Naive thymus-derived CD4-positive, alpha-beta T cell (primary cell): ENCODE measurements at places on chromosomes 11 and 22.

DNA sequence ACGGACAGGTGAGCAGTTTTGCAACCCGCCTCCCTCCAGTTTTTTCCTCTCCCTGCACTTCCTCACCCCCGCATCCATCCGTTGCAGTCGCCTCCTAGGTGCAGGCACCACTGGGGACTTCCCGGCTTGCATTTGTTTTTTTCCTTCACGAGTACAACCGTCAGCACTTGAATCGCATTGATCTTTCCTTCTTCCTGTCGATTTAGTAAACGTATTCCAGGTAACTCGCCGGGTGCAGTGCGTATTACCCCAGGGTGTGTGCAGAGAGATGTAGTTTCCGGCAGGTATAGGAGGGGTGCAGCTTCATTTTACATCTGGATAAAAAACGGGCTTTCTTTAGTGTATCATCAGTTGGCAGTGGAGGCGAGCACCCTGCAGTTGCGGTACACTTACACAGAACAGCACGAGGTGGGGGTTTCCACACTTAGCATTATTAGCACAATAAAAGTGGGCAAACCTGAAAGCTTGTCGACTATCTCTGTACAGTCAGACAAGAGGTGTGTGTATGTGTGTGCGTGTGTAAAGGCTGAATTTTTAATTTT lies at the start of gene SORL1-AS1:
Gene SORL1-AS1, minus strand, starts transcription at position 359 of the 542 bp plus-strand sequence.
- peaks cover 73% of the 10 kb centered on the region for H3K4me1 ChIP-seq
- H3K27me3 ChIP-seq, result no peaks in the 10 kb centered on the region
- no peaks in the 10 kb centered on the region for H3K36me3 ChIP-seq

GRCh38 chr11:88555829-88556202 lies 218.3 kb upstream of the CTSC start:
- no peak for DNase-seq
- no peak overlapping the region for H3K27ac ChIP-seq
- no peaks in the 10 kb centered on the region for H3K27me3 ChIP-seq
- H3K4me1 ChIP-seq, result no peaks in the 10 kb centered on the region
- no peak overlapping the region for H3K4me3 ChIP-seq

DNA sequence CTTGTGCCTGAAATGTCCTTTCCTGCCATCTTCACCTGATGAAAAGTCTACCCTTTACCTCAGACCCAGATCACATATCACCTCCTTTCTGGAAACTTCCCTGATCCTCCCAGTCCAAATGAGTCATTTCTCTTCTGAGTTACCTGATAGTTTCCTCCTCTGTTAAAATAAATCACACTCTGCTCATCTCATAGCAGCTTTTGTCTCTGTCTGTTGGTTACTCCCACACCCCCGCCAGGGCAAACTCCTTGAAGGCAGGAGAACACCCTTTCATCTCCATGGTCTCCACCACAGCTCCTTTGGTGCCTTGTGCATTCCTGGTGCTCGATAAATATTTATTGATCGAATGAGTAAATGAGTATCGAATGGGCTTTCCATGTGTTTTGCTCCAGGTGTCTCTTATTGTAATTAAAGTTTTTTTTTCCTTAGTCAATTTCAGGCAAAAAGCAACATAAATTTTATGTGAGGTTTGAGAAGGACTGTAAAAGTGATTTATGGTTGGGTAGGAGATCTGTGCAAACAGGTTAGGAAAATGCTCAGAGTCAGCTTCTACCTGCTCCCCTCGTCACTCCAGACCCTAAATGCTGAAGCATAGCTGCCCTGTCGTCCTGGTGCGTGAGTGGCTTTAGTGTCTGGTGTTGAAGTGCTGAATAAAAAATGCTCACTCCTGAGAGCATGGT lies 178.2 kb downstream of the GRIK4 start:
- no peaks in the 10 kb centered on the region for H3K27me3 ChIP-seq
- H3K27ac ChIP-seq, result no peak overlapping the region
- H3K36me3 ChIP-seq, result no peaks in the 10 kb centered on the region
- no peak overlapping the region for H3K4me3 ChIP-seq
- DNase-seq, result no peak

GRCh38 chr11:73406131-73406530 lies 29.9 kb downstream of the RELT start:
- no peaks in the 10 kb centered on the region for H3K27me3 ChIP-seq
- no peaks in the 10 kb centered on the region for H3K4me1 ChIP-seq
- DNase-seq, result no peak
- H3K36me3 ChIP-seq, result peaks cover 55% of the 10 kb centered on the region

- no peaks in the 10 kb centered on the region for H3K36me3 ChIP-seq
- H3K4me1 ChIP-seq, result no peaks in the 10 kb centered on the region
- no peak for DNase-seq
- no peak overlapping the region for H3K27ac ChIP-seq
Measured at GRCh38 chr22:22035203-22035602, 52.6 kb upstream of the TOP3B start.

GRCh38 chr11:2975594-2975993 lies 16.5 kb downstream of the NAP1L4 start:
- H3K4me1 ChIP-seq, result no peaks in the 10 kb centered on the region
- DNase-seq, result no peak
- H3K27me3 ChIP-seq, result no peaks in the 10 kb centered on the region
- no peak overlapping the region for H3K4me3 ChIP-seq
- peaks cover 63% of the 10 kb centered on the region for H3K36me3 ChIP-seq

DNA sequence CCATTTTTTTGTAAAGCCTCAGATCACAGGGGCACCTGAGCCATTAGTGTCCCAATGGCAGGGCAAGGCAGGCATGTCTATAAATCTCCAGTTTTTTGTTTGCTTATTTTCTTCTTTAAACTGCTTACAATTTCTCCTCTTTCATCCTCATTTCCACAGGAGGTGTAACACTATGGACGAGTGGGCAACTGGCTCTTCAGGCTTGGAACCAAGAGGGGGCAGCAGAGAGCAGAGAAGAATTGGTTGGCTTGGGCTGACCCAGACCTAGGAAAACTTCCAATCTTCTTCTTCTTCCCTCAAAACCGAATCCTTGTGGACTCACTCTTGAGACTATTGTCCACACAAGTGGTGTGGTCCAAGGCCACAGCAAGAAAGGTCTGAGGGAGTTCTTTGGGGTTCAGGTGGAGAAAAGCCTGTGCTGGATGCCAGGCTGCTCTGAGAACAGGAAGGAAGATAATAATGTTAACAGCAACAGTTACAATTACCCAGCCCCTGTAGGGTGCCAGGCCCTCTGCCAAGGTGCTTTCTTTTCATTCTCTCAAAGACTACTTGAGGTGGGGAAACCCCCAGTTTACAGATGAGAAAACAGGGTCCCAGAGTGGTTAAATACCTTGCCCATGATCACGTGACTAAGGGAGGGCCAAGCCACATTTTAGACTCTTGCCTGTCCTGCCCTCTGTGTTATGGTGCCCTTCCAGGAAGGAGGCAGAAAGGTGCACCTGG lies 70.7 kb upstream of the E2F8 start:
- H3K4me1 ChIP-seq, result no peaks in the 10 kb centered on the region
- no peaks in the 10 kb centered on the region for H3K27me3 ChIP-seq
- H3K4me3 ChIP-seq, result no peak overlapping the region

- no peak overlapping the region for H3K27ac ChIP-seq
- no peaks in the 10 kb centered on the region for H3K4me1 ChIP-seq
- H3K36me3 ChIP-seq, result no peaks in the 10 kb centered on the region
Measured at GRCh38 chr11:95821640-95822039, 31.3 kb downstream of the CEP57 start.

DNA sequence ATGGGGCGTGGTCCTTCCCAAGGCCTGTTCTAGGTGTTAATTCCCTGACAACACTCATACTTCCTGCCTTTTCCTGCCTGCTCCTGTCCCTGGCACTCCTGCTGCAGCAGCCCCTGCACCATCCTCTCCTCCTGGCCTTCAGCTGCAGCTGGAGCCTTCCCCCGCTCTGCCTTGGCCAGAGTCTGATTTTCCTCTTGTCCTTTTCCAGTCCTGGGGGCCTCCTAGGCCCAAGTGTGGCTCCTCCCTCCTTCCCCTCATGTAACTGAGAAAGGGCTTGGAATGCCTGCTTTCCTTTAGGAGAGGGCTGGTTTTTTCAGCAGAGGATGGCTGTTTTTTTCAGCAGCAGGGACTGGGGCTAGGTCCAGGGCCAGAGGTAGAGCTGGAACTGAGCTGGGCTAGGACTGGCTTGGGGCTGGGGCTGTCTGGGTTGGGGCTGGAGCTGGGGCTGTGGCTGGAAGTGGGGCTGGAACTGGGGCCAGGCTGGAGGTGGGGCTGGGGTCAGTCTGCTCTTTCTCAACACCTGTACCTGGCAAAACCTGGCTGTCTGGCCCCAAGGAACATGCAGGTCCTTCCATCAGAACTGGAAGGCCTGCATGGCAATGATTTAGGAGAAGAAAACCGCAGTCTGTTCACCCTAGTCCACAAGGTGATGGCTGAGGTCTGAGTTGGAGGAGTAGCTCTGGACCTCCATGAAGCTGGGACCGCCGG lies 23.6 kb downstream of the ZC3H7B start:
- peaks cover 18% of the 10 kb centered on the region for H3K36me3 ChIP-seq
- no peaks in the 10 kb centered on the region for H3K4me1 ChIP-seq
- no peaks in the 10 kb centered on the region for H3K27me3 ChIP-seq

GRCh38 chr11:87889126-87889525 lies 286.1 kb downstream of the RAB38 start:
- H3K36me3 ChIP-seq, result no peaks in the 10 kb centered on the region
- DNase-seq, result no peak
- no peaks in the 10 kb centered on the region for H3K27me3 ChIP-seq
- no peak overlapping the region for H3K27ac ChIP-seq
- no peaks in the 10 kb centered on the region for H3K4me1 ChIP-seq
- no peak overlapping the region for H3K4me3 ChIP-seq

DNA sequence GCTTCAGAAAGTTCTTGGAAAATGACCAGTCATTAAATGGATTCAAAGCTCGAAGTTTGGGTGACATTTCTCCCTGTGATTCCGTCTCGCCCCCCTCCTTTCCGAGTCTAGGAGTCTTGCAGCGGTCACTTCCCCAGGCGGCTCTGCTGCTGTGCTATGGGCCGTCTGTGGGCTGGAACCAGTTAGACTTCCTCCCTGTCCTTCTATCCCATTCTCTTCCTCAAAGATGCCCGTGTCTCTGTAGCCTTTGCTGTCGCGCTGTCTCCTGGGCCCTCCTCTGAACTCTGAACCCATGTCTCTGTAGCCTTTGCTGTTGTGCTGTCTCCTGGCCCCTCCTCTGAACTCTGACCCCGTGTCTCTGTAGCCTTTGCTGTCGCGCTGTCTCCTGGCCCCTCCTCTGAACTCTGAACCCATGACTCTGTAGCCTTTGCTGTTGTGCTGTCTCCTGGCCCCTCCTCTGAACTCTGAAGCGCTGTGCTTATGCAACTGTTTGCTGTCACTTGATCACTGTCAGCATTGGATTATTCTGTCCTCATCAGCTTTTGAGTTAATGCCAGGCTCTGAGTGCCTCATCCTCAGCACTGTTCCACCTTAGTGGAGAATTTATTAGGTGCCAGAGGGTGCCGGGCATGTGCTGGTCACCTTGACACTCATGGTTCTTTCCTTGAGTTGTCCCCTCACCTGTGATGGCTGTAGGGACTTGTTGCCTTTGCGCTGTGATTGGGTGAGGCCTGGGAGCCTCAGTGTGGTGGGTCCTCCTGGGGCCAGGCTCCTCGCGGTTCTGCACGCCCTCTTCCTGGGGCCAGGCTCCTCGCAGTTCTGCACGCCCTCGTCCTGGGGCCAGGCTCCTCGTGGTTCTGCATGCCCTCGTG lies 173.3 kb downstream of the TBC1D22A start:
- H3K4me1 ChIP-seq, result no peaks in the 10 kb centered on the region
- no peak overlapping the region for H3K4me3 ChIP-seq
- H3K27ac ChIP-seq, result no peak overlapping the region
- no peaks in the 10 kb centered on the region for H3K27me3 ChIP-seq
- no peak for DNase-seq
- H3K36me3 ChIP-seq, result peaks cover 13% of the 10 kb centered on the region

DNA sequence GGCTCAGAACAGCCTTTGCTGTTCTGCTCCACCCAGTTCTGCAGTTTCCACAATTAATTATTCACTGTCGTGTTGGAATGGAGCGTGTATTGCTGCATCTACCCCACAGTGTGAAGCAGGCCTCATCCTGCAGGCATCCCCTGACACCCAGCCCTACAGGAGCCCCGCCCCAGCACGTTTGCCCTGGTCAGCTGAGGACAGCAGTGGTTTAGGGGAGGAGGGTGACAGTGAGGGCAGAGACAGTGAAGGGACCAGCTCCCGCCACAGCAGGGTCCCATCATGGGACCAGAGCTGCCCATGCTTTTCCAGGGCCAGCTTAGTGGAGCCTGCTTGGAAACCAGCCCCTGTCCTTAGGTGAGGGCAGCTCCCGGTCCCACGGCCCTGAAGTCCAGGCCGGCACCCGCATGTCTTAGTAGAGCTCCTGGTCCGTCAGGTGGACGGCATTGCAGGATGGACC lies 273.0 kb downstream of the TBC1D22A start:
- H3K4me1 ChIP-seq, result no peaks in the 10 kb centered on the region
- H3K4me3 ChIP-seq, result no peak overlapping the region
- no peak for DNase-seq
- H3K27me3 ChIP-seq, result no peaks in the 10 kb centered on the region
- H3K36me3 ChIP-seq, result no peaks in the 10 kb centered on the region

- H3K36me3 ChIP-seq, result no peaks in the 10 kb centered on the region
- no peak for DNase-seq
- no peak overlapping the region for H3K4me3 ChIP-seq
- no peaks in the 10 kb centered on the region for H3K4me1 ChIP-seq
Measured at GRCh38 chr11:119481667-119482400, 58.9 kb upstream of the THY1 start.

GRCh38 chr11:119571311-119571710 lies 148.3 kb upstream of the THY1 start:
- DNase-seq, result no peak
- no peaks in the 10 kb centered on the region for H3K4me1 ChIP-seq
- H3K27ac ChIP-seq, result no peak overlapping the region
- no peak overlapping the region for H3K4me3 ChIP-seq
- no peaks in the 10 kb centered on the region for H3K27me3 ChIP-seq

DNA sequence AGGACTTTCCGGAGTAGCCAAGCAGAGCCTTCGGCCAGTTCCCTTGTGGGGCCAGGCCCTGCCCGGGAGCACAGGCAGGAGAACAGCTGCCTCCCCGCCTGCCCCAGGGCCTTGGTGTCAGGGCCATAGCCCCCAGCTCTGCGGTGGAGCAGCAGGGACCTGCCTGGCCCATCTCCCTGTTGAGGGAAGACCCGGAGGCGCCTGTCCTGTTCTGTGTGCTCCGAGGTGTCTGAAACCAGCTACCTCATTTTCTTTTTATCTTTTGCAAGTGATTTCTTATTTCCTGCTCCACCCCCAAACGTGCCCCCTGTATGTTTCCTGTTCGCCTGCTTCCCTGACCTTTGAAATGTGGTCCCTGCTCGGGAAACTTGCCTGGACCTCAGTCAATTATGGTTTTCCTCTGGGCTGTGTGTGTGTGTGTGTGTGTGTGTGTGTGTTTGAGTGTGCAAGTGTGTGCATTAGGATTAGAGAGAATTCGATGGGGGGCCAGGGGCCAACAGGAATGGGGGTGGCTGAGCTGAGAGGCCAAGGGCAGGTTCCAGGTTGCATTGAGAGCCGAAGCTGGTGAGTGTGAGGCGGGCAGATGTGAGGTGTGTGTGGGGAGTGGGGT lies 19.1 kb downstream of the LRP5 start:
- H3K27me3 ChIP-seq, result no peaks in the 10 kb centered on the region
- peaks cover 68% of the 10 kb centered on the region for H3K4me1 ChIP-seq
- no peaks in the 10 kb centered on the region for H3K36me3 ChIP-seq
- H3K4me3 ChIP-seq, result peak overlapping the region; percentile 47

- H3K27me3 ChIP-seq, result no peaks in the 10 kb centered on the region
- H3K36me3 ChIP-seq, result no peaks in the 10 kb centered on the region
- no peak overlapping the region for H3K27ac ChIP-seq
- no peak overlapping the region for H3K4me3 ChIP-seq
Measured at GRCh38 chr11:12625438-12626071, 48.7 kb upstream of the TEAD1 start.
